ENCODE measurements at places on chromosomes 1 and 21. TPM values are rescaled to one million over a fixed set of nuclear protein-coding genes. Genes with fewer than 3 reads are reported as not detected.

Gene LCE6A
- total RNA-seq: not detected

Gene S1PR1
- 2.8 TPM for total RNA-seq

GRCh38 chr21:28086861-28087581 is 905.7 kb downstream of the LTN1 start:
- no peak for DNase-seq

GRCh38 chr21:36147911-36148310 is 8.7 kb upstream of the DOP1B start:
- DNase-seq: no peak

DNA sequence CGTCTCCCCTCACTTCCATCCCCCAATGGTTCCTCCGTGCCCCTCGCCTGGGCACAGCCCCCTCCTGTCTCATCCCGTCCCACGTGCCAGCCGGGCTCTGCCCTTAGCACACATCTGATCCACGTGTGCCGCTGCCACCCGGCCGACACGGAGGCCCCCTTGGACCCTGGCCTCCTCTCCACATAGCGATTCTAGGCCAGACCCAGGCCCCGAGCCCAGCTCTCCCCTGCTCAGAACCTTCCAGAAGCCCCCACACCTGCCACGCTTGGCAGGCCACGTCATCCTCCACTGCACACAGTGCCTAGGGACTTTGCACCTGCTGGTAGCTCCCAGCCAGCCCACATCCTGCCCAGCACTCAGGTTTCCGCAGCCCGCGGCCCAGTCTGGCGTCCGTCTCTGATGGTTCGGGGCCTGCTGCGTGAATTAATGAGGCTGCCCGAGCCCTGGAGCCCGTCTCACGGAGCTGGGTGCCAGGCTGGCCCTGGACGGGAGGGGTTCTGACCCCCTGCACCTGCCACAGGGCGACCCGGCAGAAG is 20.1 kb downstream of the PLCH2 start:
- no peak for DNase-seq

GRCh38 chr21:26945916-26946675 is 20.8 kb downstream of the ADAMTS5 start:
- no peak for DNase-seq

DNA sequence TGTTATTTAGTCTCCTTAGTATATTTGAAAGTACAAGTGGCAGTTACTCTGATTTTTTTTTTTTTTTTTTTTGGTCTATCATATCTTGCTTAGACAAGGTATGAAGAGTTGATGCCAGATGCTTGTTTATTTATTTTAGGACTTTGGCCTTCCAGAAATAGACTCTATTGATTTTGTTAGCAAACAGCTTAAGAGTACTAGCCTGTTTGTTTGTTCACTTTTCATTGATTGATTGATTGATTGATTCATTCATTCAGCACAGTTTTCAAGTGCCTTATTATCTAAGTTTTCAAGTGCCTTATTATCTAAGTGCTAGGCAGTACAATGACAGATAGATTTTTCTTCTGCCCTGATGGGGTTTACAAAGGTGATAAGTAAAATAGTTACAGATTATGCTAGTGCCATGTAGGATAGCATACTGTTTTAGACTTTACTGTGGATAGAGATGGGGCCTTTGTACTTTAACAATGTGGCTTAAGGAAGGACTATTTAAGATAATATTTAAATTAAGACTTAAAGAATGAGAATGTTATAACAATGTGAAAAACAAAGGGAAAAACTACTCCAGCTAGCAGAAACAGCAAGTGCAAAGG is 50.5 kb downstream of the MTF2 start:
- no peak for DNase-seq

DNA sequence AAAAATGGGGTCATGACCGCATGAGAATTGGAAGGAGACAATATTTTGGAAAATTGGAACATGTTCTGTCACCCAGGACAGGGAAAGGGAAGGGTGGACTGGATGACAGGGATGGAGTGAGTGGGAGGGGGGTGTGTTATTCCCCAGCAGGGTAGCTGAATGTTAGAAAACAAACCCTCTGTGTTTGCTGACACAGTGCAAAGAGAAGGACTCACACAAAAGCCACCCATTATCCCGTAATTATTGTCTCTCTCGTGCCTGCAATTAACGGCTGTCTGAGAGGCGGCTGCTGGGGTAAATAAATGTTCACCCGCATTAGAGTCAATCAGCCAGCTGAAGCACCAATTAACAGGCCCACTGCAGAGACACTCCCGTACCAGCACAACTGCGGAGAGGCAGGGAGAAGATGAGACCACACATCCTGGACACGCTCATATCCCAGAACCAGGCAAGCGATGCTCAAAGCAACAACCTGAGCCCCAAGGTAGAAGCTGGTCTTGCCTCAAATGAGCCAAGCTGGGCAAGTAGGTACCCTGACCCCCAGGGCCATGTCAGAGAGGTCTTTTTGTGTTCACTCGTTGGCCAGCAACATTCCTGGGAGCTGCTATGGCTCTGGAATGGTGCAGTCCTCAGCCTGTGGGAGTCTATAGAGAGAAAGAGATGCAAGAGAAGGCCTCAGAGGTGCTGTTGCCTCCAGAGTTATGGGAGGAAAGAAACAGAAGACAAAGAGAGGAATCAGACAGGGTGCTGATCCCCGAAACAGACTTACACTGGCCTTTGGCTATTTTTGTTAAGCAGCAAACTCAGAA is 19.4 kb downstream of the PLEKHA6 start:
- DNase-seq: no peak
